ENCODE measurements at places on chromosomes 16 and 17. TPM values are rescaled to one million over a fixed set of nuclear protein-coding genes. Genes with fewer than 3 reads are reported as not detected.

Gene YBX2
- total RNA-seq = 8.7 TPM

Gene PPL
- 36.3 TPM for total RNA-seq

Gene DNASE1L2
- 0.86 TPM for total RNA-seq

Gene TBC1D26
- total RNA-seq = 0.23 TPM

Gene CPHXL
- not detected for total RNA-seq

Gene DOC2B
- 17.1 TPM for total RNA-seq

DNA sequence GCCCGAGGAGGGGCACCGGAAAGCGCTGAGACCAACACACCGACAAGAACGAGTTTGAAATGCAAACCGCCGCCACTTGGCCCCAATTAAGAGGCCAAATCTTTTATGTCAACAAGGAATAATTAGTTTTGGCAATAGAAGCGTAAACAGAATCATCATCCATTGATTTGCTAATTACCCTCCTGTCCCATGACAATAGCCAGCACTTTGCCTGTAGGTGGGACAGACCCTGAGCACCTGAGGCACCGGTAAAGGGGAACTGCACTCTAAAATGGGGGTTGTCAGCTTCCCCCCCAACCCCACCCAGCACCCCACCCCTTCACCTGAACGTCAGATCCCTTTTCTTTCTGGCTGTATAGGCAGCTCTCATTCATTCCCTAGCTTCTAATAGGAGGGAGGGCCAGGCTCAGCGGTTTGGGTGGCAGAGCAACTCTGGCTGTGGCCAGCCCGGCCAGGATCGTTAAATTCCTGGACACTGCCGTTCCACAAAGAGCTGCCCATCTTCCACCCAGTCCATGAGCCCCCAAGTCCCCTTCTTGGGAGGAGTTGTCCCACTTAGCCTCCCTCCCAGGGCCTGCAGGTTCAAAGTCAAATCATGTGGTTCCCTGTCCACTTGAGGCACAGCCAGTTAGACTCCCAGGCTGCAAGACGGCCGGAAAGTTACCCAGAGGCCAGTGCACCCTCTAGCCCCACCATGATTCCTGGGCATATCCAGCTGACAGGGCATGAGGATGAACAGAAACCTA lies 45.8 kb downstream of the WNT3 start:
- H3K4me1 ChIP-seq = peaks cover 29% of the 10 kb centered on the region
- no peaks in the 10 kb centered on the region for H3K36me3 ChIP-seq
- peak overlapping the region; percentile 69 for H3K4me3 ChIP-seq
- DNase-seq = no peak

DNA sequence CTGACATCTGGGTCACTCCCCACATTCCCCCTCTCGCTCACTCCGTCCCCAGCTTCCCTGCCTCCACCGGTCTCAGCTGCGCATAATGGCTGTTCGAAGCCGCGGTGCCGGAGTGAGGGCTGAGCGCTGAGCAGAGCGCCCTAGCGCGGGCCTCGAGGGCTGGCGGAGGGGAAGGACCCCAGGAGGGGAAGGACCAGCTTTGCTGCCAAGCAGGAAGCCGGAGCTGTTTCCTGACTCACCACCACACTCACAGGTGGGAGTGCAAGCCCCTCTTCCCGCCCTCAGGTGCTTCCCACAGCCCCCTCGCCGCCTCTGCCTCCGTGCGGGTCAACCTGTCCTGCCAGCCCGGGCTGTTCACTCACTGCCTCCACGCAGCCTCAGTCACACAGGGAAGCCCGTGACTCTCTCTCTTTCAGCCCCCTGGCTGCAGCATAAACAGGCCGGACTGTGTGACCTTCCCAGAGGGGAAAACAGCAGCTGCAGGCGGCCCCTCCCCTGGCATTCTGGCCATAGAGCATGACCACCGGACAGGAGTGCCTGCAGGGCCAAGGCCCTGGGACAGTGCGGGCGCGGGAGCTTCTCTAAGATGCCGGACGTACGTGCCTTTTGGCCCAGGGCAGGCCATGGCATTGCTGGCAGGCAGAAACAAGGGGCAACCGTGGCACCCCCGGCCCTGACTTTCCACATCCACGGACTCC lies 23.7 kb downstream of the SLC43A2 start:
- H3K27me3 ChIP-seq = no peaks in the 10 kb centered on the region
- no peak overlapping the region for H3K27ac ChIP-seq
- H3K4me3 ChIP-seq = no peak overlapping the region
- no peaks in the 10 kb centered on the region for H3K36me3 ChIP-seq
- DNase-seq = no peak

- H3K27me3 ChIP-seq = no peaks in the 10 kb centered on the region
- no peak overlapping the region for H3K27ac ChIP-seq
Observed at GRCh38 chr16:1930338-1930720, 12.1 kb upstream of the HS3ST6 start.

GRCh38 chr17:67438667-67439066 lies 61.6 kb downstream of the PITPNC1 start:
- H3K4me1 ChIP-seq = peaks cover 18% of the 10 kb centered on the region
- DNase-seq = no peak
- no peaks in the 10 kb centered on the region for H3K27me3 ChIP-seq

GRCh38 chr17:43211123-43211479 lies 574 bp upstream of the TMEM106A start:
- no peaks in the 10 kb centered on the region for H3K27me3 ChIP-seq
- peaks cover 4% of the 10 kb centered on the region for H3K36me3 ChIP-seq
- peaks cover 25% of the 10 kb centered on the region for H3K4me1 ChIP-seq
- H3K27ac ChIP-seq = peak overlapping the region; percentile 79
- H3K4me3 ChIP-seq = peak overlapping the region; percentile 59

DNA sequence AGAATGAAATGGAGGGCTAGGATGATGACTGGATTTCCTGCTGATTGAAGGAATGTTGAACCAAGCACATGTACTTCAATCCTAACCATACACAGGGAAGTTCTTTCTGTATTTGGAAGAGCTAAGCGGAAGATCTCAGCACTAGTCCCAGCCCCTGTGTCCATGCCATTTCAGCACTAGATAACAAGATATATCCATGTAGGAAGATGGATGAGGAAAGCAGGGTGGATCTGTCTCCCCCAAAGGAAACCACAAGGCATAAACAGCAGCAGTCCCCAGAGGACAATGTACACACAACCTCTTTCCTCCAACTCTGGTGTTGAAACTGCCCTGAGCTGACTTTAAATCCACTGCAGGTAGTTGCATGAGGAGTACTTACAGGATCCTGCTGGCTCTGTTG lies 75.1 kb downstream of the GRIN2A start:
- H3K27ac ChIP-seq = no peak overlapping the region
- H3K36me3 ChIP-seq = no peaks in the 10 kb centered on the region
- H3K27me3 ChIP-seq = no peaks in the 10 kb centered on the region
- no peak for DNase-seq
- H3K4me3 ChIP-seq = no peak overlapping the region
- H3K4me1 ChIP-seq = peaks cover 21% of the 10 kb centered on the region

GRCh38 chr16:84224554-84224953 lies 15.3 kb downstream of the KCNG4 start:
- no peak for DNase-seq
- H3K36me3 ChIP-seq = no peaks in the 10 kb centered on the region
- no peak overlapping the region for H3K4me3 ChIP-seq
- H3K4me1 ChIP-seq = peaks cover 16% of the 10 kb centered on the region
- no peak overlapping the region for H3K27ac ChIP-seq
- H3K27me3 ChIP-seq = no peaks in the 10 kb centered on the region

GRCh38 chr16:48367441-48368049 lies 17.7 kb downstream of the SIAH1 start:
- no peaks in the 10 kb centered on the region for H3K27me3 ChIP-seq
- no peaks in the 10 kb centered on the region for H3K36me3 ChIP-seq
- H3K4me1 ChIP-seq = peaks cover 65% of the 10 kb centered on the region
- H3K27ac ChIP-seq = no peak overlapping the region
- DNase-seq = no peak

DNA sequence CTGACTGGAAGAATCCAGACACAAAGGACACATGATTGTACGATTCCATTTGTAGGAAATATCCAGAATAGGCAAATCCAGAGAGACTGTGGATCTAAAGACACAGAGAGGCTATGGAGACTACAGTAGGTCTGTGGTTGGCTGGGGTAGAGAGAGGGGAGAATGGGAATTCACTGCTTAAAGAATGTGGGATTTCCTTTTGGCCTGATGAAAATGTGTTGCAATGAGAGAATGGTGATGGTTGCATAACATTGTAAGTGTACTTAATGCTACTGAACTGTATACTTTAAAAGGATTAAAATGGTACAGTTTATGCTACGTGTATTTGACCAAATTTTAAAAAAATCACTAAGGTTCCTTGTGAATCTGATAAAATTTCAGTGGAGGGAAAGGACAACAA lies 62.1 kb downstream of the GPRC5B start:
- no peak overlapping the region for H3K4me3 ChIP-seq
- H3K4me1 ChIP-seq = no peaks in the 10 kb centered on the region
- no peak overlapping the region for H3K27ac ChIP-seq
- no peak for DNase-seq
- H3K36me3 ChIP-seq = no peaks in the 10 kb centered on the region
- no peaks in the 10 kb centered on the region for H3K27me3 ChIP-seq

- H3K36me3 ChIP-seq = peaks cover 89% of the 10 kb centered on the region
- no peaks in the 10 kb centered on the region for H3K27me3 ChIP-seq
- H3K4me3 ChIP-seq = no peak overlapping the region
- no peak for DNase-seq
Observed at GRCh38 chr16:15765116-15765515, 91.7 kb downstream of the MYH11 start.

- H3K27ac ChIP-seq = no peak overlapping the region
- peaks cover 23% of the 10 kb centered on the region for H3K4me1 ChIP-seq
- no peak for DNase-seq
- no peaks in the 10 kb centered on the region for H3K27me3 ChIP-seq
- H3K36me3 ChIP-seq = no peaks in the 10 kb centered on the region
Observed at GRCh38 chr17:36481829-36482228, 4.7 kb upstream of the ZNHIT3 start.

DNA sequence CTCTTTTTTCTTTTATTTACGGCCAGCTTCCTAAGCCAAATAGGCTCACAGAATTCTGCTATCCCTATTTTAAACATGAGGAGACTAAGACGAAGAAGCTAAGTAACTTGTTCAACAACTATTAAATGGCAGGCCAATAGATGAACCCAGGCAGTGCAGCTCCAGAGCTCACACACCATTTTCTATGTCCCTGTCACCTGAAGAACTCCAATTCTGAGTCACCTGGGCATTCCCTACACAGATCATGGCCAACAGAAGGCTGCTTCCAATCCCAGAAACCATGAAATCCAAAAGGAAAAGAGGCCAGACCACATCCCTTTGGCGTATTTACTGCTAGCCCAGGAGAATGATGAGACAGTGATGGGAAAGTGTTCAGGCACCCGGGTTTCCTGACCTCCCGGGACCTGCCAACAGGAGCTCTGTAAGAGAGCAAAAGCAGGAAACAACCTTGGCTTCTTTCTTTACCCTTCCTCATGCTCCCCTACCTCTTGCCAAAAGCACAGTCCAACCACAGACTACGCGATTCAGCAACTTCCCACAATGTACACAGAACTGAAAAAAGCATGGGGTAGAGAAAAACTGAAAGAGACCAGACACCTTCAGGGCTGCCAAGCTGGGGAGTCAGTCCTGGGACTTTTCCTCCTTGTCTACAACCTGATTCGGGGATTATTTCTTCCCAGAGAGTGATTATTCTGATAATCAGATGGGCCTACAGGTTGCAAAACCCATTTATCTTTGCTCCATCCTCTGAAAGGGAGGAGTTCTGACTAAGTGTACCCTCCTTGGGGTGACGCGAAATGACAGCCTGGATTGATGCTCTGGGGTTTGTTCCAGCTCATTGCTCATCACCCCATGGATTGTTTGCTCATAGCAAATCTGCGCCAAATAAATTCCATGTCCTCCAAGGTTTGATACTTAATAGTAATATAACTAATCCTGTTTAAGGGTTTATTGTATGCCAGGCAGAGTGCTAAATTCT lies 47.8 kb upstream of the HAS3 start:
- no peaks in the 10 kb centered on the region for H3K27me3 ChIP-seq
- no peak for DNase-seq
- no peaks in the 10 kb centered on the region for H3K4me1 ChIP-seq
- no peak overlapping the region for H3K4me3 ChIP-seq
- H3K36me3 ChIP-seq = no peaks in the 10 kb centered on the region
- no peak overlapping the region for H3K27ac ChIP-seq

DNA sequence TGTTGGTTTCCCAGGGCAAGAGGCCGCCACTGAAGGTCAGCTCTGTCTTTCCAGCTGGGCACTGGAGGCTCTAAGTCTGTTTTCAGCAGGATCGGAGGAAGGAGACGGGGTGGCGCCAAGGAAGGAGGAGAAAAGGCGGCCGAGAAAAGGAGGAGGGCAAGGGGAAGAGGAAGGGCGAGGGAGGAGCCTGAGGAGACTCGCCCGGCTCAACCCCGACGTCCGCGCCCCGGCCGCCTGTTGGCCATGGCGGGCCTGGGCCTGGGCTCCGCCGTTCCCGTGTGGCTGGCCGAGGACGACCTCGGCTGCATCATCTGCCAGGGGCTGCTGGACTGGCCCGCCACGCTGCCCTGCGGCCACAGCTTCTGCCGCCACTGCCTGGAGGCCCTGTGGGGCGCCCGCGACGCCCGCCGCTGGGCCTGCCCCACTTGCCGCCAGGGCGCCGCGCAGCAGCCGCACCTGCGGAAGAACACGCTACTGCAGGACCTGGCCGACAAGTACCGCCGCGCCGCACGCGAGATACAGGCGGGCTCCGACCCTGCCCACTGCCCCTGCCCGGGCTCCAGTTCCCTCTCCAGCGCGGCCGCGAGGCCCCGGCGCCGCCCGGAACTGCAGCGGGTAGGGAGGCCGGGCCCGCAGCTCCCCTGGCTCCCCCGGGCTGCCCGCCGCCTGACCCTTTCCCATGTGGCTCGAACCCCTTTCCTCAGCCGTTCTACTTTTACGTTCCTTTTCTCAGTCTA lies at the start of gene RNF135:
Gene RNF135, plus strand, starts transcription at position 209 of the 737 bp plus-strand sequence. Its CDS starts 35 bp downstream, at position 244.
- peaks cover 10% of the 10 kb centered on the region for H3K36me3 ChIP-seq
- no peaks in the 10 kb centered on the region for H3K27me3 ChIP-seq
- DNase-seq = peak; percentile 95
- H3K4me3 ChIP-seq = peak within 1 kb of the TSS; percentile 97

GRCh38 chr16:31700530-31701388 lies 172.8 kb upstream of the ZNF267 start:
- peak; percentile 95 for DNase-seq
- H3K27me3 ChIP-seq = no peaks in the 10 kb centered on the region
- peaks cover 19% of the 10 kb centered on the region for H3K4me1 ChIP-seq
- H3K4me3 ChIP-seq = peak overlapping the region; percentile 89

DNA sequence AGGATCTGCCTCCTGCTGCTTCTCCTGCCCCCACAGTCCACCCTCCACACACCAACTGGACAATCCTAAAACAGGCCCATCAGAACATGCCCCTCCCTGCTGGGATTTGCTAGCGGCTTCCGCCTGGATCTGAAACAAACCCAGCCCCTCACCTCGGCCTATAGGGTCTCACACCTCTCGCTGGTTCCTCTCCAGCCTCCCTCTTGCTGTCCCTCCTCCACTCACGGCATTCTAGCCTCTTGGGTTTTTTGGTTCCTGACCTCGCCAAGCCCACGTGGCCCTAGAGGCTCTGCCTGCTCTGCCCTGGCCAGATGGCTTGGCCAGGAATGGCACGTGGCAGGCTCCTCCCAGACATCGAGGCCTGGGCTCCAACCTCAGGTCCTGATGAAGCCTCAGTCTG lies 15.7 kb upstream of the MTSS2 start:
- H3K4me1 ChIP-seq = peaks cover 95% of the 10 kb centered on the region
- H3K27ac ChIP-seq = peak overlapping the region; percentile 96
- H3K27me3 ChIP-seq = no peaks in the 10 kb centered on the region
- H3K4me3 ChIP-seq = no peak overlapping the region
- peaks cover 6% of the 10 kb centered on the region for H3K36me3 ChIP-seq

- peaks cover 34% of the 10 kb centered on the region for H3K4me1 ChIP-seq
- no peak for DNase-seq
- H3K4me3 ChIP-seq = no peak overlapping the region
- H3K27me3 ChIP-seq = peaks cover 99% of the 10 kb centered on the region
- H3K36me3 ChIP-seq = no peaks in the 10 kb centered on the region
Observed at GRCh38 chr17:49997301-49997650, 2.3 kb upstream of the DLX3 start.
